ENCODE measurements at places on chromosomes 7 and 10. TPM values are rescaled to one million over a fixed set of nuclear protein-coding genes. Genes with fewer than 3 reads are reported as not detected.

Gene CYP26A1
- not detected for total RNA-seq

Gene ALOX5
- total RNA-seq: 1.2 TPM

Gene C10orf62
- total RNA-seq: not detected

Gene RTKN2
- 99.5 TPM for total RNA-seq

Gene GPR146
- total RNA-seq: 21.5 TPM

Gene GIMAP6
- total RNA-seq: 43.8 TPM

Gene CYP2C9
- total RNA-seq: not detected

Gene HSPA12A
- 0.72 TPM for total RNA-seq

Gene SFTPA2
- total RNA-seq: not detected

Gene ELFN1
- total RNA-seq: not detected

Gene CYP26C1
- total RNA-seq: not detected

Gene MSANTD7
- 28.9 TPM for total RNA-seq

Gene C10orf120
- total RNA-seq: not detected

Gene ZPBP
- total RNA-seq: not detected

DNA sequence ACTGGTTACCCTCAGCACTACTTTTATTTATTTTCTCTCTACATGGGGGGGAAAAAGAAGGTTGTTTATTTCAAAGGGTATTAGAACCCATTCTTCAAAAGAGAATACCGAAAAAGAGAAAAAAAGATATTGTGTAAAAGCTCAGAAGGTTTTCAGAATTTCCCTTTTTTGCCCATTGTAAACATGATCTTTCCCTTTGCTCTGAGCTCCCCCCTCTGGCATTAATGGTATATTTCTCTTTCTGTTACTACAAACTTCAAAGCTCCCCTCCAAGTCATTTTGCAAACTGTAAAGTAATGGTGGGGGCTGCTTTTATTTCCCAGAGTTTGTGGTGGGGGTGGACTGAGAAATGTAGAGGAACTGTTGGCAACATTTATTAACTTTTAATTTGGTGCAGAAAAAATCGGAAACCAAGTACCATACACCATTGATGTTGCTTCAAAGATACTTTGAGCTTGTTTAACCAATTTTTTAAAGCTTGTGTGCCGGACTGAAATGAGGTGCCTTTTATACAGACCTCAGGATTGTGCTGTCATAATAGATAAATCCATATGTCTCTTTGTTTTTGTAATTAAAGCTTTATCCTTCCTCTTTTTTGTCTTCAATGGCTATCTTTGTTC lies 181.5 kb downstream of the EXOC4 start:
- DNase-seq: no peak

GRCh38 chr7:156892081-156892800 lies 742 bp downstream of the LMBR1 start:
- DNase-seq: peak; percentile 65

DNA sequence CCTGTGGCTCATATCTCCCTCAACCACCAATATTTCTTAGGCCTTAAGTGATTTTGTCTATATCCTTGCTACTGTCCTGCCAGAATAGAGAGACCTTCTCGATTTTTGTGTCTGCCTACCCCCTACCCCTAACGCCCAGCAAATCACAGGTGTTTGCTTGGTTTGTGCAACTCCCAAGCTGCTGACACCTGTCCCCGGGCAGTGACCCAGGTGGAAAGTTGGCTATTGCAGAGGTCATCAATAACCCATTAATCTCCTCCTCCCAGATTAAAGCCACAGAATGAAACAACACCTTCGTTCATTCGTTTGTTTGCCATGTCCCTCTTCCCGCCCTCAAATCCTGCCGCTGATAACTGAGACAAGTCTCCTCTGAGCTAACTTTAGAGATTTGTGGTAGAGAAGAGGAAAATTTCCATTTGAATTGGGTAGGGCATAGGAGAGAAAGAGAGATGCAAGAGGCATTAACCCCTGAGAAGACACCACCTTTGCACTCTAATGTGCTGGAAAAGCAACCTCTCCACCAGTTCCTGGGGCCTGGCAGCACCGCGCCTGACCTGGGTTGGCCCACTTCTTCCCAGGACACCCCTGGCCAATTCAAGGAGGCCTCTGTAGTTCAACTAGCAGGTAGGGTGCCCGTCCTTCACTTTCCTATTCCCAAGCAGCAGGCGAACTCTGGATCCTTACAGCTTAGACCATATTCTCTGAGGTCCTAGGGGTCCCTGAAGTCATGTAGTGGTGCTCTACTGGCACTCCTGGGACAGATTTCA lies 3.0 kb downstream of the NEUROG3 start:
- no peak for DNase-seq

DNA sequence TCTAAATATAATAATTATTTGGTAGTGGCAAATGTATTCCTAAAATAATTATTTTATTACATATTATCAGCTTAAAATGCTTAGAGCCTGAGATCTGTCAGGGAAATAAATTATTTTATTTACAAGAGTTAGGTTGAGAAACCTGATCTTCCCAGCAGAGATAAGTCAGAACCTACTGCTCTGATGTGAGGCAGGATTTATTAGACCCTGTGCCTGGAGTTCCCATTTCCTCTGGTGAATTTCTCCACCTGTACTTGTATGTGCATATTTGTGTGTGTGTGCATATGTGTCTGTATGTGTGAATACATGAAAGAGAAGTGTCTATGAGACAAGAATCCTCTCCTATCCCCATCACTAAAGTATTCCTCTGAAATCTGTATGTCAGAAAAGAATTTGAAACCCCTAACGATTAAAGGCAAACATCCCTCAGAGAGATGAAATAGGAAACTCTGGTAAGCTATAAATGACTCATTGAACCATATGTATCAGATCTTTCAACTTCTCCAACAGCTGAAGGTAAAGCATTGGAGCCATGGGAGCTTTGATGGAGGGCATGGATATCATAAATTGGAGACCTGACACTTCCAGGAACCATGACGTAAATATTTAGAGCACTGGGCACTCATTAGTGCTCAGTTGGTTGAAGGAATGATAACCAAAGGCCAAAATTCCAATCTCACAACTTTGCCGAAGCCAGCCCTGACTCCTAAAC lies 190.9 kb downstream of the XPNPEP1 start:
- DNase-seq: no peak

DNA sequence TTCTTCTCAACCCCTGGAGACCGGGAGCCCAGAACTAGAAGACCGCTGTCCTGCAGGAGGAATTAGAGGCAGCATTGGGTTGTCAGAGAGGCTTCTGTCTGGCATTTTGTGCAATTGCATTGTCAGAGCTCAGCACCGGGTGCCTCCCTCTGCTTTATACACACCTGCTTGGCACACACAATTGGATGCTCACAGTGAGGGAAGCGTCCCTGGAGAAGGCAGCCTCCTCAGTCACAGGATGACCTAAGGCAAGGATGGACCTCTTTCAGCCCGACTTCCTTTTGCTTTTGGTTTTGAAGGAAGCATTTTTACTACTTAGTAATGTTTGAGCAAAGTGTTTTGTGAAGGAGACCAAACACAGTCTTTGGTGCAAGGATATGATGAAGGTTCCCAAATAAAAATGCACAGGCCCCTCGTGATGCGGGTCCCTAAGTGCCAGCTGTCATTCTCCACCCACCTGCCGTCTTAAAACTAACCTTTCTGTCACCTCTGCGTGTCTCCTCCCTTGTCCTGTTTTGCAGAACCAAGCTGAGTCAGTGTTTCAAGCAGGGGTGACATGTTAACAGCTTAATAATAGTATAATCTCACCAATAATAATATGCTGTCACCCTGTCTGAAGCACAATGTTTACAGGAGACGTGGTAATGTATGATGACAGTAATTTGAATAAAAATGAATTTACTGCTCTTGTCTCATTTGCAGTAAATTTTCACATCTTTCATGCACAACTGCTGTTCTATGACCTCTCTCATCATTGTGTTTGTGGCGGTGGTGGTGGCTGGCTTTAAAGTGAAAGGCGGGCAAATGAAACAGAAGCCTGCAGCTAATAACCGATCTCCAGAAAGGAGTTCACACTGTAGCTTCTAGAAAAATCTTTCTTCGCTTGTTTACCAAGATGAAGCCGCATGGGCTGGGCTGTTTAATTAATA lies 430.2 kb upstream of the MKI67 start:
- no peak for DNase-seq

- DNase-seq: no peak
These were observed 27.9 kb downstream of the BBS9 start for GRCh38 chr7:33157311-33157710.

DNA sequence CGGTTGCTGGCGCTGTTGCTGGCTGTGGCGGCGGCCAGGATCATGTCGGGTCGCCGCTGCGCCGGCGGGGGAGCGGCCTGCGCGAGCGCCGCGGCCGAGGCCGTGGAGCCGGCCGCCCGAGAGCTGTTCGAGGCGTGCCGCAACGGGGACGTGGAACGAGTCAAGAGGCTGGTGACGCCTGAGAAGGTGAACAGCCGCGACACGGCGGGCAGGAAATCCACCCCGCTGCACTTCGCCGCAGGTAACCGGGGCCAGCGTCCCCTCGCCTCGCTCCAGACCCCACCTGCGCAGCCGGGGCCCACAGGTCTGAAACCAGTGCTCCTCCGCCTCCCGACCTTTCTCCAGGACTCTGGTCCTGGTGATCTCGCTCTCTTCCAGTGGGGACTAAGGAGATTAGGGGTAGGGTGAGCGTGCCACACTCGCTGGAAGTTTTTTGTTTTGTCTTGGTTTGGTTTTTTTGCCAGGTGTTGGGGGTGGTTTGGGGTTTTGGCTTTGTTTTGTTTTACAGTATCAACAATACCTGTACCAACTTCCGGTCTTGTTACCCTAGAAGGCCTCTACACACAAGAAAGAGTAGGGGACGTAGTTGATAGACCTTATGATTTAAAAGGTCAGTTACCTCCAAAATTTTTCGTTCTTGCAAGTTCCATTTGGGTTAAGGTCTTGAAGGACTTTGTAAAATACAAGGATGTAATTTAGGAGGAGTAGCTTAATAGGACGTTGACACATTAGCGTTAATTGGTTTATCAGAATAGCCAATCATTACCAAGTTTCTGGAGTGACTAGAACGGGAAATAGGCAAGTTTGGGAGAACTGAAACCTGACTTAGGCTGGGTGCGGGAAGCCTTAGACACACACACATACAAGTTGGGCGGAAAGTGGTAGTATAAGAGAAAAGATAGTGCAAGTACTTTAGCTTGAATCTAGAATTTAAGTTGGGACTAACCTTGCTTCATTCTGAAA lies 704 bp downstream of the TNKS2 start:
- DNase-seq: peak; percentile 47

DNA sequence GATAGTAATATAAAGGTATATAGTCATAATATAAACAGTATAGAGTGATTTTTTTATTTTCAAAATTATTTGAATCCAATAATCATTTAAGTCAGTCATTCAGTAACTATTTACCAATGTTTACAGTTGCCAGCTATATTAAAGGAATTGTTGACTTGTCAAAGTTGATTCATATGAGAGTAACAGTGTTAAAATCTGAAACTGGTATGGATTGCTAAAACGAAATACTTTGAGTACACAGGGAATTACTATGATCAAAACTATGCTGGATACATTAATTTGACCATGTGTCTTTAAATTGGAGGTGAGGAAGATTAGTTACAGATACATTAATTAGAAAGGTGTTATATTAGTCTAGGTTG lies 282.6 kb downstream of the ADK start:
- no peak for DNase-seq

DNA sequence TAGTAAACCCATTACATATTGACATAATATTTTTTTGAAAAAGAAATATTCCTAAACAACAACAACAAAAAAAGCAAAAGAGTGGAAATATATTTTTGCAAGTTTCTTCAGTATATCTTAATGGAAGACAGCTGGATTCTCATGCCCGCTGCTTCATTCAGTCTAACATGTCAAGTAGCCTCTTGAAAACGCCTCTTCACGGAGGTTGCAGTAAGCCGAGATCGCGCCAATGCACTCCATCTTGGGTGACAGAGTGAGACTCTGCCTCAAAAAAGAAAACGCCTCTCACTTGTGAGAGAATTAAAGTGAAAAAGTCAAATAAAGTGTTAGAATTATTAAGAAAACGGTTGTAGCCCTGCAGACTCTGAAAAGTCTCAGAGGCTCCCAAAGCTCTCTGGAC lies 1.3 kb downstream of the CUTC start:
- DNase-seq: no peak

DNA sequence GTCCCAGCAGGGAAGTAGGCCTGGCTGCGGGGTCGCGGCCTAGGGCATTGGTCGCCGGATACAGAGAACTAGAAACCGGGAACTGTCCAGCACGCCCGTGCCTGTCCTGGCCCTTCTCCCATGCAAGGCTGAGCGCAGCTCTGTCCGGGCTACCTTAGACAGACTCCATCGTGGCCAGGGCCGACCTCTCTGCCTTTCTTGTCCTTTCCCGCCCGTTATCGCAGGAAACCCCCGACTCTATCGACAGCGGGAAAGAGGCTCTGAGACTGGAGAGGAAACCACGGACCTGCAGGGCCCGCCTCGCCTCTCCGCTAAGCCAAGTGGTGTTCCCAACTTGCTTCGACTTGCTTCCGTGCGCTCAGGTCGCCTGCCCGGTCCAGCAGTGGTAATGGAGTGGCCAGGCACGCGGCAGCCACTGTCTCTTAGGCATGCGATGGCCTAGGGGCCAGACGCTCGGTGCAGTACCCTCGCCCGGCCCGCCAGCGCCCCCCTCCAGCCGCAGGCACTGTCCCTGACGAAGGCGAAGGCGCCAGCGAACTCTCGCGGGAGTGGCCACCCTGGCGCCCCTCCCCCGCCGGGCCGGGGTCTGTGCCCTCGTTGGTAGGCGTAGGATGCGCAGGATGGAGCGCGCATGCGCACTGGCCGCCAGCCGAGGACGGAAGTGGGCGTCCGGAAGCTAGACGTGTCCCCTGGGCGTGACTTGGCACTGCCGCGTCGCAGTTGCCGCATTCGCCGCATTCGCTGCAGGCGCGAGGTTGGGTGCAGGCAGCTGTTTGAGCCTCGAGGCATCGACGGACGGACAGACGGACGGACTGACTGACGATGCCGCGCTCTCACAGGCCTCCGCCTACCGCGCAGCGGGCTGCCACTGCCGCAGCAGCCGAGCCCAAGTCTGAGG lies 54.4 kb downstream of the MCMBP start:
- DNase-seq: peak; percentile 16

GRCh38 chr10:123577921-123578461 lies 88.2 kb upstream of the GPR26 start:
- no peak for DNase-seq

- DNase-seq: no peak
These were observed 150.1 kb downstream of the SPAG6 start for GRCh38 chr10:22495396-22495795.

DNA sequence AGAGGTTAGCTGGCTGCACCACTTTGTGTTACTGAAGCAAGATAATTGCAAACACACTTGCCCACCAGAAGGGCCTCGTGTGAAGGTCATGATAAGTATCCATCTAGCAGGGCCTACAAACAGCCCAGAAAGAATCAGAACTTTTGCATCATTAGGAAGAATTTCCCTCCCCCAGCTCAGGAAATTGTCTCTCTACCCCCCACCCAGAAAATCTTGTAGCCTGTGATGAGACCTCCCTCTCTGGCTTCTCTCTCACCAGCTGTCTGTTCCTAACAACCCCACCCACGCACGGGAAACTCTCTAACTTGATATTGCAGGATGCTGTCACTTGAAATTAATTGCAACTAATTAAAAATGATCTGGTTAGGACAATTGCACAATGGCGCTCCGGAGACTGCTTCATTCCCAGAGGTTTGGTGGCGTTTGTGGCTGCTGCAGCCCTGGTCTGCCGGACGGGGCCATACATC lies 34.5 kb downstream of the ZNF503 start:
- no peak for DNase-seq

- no peak for DNase-seq
These were observed 116.6 kb downstream of the NKX6-2 start for GRCh38 chr10:132669208-132669861.

- no peak for DNase-seq
These were observed at the start of gene ODAD2 for GRCh38 chr10:27998954-27999275. Gene ODAD2, minus strand, starts transcription at chr10:27999079. Its CDS starts 3,937 bp downstream, at chr10:27995142.

Measured in CD4-positive, CD25-positive, alpha-beta regulatory T cell (primary cell).